Right renal pelvis (tissue), 4 donors: ENCODE measurements at places on chromosomes 4 and X.

- DNase-seq: no peak
Measured at GRCh38 chr4:152206646-152207377, 329.1 kb downstream of the FBXW7 start.

DNA sequence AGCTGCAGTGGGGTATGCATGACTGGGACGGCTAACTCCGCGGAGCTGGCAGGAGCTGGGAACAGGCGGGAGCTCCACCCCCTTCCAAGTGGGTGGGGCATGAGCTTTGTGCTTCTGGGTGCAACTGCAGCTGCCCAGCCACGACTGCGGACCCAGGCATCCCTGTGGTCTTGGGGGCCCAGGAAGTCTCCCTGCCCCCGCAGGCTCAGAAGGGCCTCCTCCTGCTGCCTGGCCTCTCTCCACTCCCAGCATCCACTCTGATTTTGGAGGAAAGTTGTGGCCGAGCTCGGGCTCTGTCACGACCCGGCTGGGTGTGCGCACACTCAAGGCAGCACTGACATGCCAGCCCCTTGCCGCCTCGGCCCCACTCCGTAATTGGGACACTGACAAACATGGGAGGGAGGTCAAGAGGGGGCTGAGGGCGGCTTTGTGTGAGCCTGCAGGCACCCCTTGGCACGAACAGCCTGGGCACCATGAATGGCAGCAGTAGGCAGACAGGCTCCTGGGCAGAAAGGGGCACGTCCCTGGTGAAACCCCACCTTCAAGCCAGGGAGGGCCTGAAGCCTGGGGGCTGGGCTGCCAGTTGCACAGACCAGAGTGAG, 822.6 kb downstream of the GLUD2 start:
- no peak for DNase-seq

GRCh38 chr4:99536271-99536670, 25.4 kb downstream of the C4orf17 start:
- no peak for DNase-seq

- DNase-seq: no peak
Measured at GRCh38 chr4:154928640-154929257, 147.7 kb downstream of the RBM46 start.

GRCh38 chr4:69874507-69874906, 14.6 kb upstream of the SULT1E1 start:
- DNase-seq: no peak

DNA sequence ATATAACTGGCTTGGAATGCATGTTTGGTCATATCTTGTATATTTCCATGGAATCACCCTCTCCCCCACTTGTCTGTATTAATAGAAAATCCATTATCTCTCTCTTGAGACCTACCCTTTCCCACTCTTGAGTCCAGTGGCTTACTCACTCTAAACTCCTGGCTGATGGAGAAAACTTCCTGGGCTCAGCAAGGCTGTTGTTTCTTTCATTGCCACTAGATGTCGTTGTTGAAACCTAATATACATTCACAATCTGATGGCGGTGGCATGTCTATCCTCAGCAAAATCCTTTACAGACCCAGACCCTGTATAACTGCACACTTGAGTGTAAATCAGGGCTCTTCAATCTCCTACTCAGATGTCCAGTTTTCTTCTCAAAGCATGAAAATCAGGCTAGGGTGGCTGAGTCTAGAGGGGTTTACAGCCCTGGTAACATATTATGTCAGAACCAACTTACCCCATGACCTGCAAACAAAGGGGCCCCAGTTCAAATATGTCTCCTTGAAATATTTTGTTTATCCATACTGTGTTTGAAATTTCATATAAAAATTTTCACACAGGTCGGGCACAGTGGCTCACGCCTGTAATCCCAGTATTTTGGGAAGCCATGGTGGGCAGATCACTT, 70.0 kb upstream of the FAM241A start:
- peak; percentile 3 for DNase-seq

DNA sequence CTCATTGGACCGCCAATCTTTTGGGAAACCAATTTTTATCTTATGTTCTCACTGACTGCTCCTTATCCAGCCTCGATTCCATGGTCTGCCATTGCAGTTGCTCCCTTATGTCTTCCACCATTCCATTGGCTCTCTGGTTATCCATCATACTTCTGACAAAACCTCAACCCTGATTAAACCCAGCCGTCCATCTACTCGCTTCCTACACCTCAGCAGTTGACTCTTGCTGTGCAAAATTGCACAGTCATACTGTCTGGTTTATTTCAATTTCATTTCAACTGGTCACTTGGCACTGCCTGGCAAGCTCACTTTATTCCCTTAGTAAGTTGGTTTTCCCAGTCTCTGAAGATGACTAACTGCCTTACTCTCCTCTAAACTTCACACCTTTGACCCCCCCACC, 26.2 kb downstream of the ARL9 start:
- no peak for DNase-seq

GRCh38 chr4:52748432-52748831, 2.8 kb downstream of the ERVMER34-1 start:
- DNase-seq: no peak

DNA sequence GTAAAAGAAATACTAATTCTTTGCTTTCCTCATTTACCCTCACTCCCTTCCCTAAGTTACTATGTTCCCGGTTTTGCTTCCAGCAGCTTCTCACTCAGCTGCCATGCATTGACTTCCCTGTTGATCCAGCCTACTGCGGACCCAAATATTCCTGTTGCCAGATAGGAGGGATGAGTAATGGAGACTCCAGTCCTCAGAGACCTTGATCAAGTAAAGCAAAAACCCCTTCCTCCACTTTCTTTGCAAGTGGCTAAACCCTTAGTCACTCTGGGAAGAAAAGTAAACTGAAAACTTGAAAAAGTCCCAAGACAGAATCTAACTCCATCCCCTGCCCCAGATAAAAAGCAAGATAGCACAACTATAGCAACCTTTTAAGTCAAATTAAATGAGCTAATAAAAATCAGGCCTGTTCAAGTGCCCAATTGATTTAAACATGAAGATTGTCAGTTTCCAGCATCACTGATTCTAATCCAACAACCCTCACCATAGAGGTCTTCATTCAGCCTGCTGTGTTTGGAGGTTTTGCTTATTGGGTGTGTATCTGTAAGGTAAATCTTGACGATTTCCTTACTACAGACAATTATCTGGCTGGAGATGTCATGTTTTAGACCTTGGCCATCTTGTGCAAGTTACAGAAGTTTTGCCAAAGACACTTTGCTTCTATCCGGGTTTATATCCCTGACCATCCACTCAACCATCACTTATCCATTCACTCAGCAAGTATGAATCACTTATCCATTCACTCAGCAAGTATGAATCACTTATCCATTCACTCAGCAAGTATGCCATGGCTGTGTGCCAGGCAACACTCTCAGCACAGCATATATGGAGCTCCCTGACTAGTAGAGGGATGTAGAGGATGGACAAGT, 17.6 kb downstream of the FGFBP1 start:
- DNase-seq: no peak

DNA sequence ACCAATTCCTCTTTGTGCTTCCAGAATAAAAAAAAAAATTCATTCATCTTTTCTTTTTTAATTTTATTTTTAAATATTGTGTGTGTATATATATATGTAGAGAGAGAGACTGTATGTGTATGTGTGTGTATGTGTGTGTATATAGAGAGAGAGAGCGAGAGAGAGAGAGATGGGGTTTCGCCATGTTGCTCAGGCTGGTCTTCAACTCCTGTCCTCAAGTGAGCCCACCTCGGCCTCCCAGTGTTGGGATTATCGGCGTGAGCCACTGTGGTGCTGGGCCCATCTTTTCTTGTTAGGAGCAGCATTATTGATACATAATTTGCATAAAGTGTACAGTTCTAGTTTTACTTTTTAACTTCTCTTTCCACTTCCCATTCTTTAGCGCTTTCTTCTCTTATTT, 33.6 kb downstream of the KDM6A start:
- no peak for DNase-seq

DNA sequence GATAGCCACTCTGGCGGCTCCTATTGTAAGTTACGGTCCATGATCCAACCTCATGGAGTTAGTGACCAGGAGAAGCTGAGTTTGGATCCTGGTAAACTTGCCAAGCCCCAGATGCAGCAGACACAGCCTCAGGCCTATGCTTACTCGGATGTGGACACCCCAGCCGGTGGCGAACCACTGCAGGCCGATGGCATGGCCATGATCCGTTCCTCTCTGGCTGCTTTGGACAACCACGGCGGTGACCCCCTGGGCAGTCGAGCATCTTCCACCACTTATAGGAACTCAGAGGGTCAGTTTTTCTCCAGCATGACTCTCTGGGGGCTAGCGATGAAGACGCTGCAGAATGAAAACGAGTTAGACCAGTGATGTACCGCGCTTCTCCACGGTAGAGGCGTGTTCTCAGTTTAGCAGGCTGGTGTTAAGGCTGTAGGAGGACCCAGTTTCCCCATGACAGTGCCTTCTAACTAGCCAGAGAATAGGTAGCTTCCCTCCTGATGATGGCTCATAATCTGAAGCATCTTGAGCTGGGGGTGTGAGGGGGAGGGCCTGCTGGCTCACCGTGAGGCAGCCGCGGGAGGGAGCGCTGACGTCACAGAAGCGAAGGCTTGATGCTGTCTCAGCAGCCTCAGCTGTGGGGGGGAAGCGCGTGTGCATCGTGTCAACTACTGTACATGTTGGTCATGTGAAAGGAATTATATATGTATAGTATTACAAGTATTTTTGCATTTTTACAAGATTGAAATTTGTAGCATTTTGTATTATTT, 31.1 kb downstream of the ZBTB49 start:
- no peak for DNase-seq

- no peak for DNase-seq
Measured at GRCh38 chr4:169167957-169168858, 102.5 kb downstream of the SH3RF1 start.

GRCh38 chrX:74343343-74344279, 39.6 kb downstream of the ZCCHC13 start:
- DNase-seq: peak; percentile 5

DNA sequence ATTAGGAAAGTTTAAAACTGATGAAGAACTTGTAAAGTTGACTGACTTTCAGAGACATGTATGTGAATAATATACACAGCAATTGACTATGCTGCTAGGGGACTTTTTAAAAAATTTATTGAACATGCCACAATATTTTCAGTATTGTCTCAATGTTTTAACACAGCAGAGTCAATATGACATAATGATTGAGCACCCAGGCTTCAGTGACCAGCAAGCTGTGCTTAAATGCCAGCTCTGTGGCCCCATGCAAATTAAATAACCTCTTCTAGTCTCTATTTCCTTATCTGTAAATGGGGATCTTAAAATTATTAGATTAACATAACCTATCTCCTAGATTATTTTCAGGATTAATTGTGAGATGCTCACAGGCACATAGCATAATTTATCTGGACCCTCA, 56.8 kb upstream of the TXK start:
- DNase-seq: no peak

DNA sequence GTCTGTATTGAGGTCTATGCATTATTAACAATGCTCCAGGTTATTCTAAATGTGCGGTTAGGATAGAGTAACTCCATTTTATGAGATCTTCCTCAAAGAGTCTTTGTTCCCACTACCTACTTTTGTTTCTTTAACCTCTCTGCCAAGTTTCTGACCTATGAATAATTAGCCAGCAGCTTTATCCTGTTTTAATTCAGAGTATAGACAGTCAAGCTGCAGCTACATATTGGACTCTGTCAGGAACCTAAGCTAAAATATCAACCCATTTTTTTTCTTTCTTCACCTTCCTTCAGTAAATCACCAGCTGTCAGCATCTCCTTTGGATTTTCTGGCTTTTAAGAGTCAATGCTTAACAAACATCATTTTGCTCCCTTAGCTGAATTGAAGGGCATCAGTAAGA, 72.3 kb downstream of the TMEM47 start:
- DNase-seq: no peak

GRCh38 chrX:26409636-26410035, 193.7 kb downstream of the MAGEB5 start:
- no peak for DNase-seq

DNA sequence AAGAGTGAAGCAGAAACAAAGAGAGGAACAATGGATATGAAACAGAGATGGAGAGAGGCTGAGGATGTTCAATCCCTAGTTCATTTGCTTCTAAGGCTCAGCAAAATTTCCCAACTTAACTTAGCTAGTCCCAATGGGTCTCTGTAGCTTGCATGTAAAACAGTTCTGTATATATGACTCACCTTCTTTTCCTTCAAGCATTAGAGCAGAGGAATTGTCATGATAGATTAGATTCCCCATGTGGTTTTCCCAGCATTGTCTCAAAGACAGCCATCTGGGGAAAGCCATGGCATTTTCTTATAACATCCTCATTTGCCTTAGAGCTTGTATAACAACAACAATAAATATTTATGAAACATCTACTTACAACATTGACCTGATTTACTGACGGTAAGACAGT, 93.9 kb upstream of the GATB start:
- DNase-seq: no peak

DNA sequence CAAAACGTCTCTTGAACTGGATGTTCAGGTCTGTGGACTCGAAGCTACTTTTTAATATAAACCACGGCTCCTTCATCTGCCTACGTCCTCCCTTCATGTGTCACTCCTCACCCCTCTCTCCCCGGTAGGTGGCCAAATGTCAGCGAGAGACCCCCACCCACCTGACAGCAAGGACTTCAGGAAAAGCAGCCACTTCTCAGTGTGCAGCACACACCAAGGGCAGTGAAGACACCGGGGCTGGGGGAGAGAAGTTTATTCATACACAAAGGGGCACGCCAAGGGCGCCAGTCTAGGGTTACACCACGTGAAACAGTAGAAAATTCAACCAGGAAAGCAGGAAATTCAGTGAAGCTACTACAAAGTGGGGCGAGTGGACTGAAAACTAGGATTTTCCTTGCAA, 181.2 kb downstream of the AFAP1 start:
- no peak for DNase-seq

DNA sequence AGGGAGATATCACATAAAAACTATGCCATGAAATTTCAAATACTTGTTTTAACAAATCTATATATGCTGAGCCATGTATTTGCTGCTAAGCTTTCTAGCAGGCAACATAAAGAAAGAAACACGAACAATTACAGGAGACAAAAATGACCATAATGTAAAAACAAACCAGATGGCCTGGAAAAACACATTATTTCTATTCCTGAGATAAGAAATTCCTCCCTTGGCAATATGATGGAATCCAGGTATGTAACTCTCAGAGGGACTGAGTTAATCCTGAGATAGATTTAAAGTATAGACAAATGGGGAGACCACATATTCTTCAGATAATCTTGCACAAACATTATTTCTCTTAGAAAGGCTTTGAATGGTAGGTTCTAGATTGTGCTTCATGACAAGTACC, 224.1 kb upstream of the MAB21L2 start:
- DNase-seq: no peak

- no peak for DNase-seq
Measured at GRCh38 chr4:158903472-158904043, 134.7 kb downstream of the FNIP2 start.

DNA sequence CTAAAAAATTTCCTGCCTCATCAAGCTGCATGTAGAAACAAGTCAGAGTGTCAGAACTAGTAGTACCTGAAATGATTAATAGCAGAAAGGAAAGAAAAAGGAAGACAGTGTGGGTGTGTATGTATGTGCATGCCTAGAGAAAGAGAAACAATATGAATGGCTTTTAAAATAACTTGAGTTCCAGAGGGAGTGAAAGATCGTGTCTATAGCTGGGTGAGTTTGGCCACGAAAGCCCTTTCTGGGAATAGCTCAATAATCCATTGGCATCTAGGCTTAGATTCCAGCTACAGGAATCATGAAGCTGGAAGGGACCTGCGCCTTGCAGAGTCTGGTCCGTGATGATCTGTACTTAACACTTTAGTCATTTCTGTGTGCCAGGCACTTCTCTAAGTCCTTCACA, 195.6 kb downstream of the RAPGEF2 start:
- no peak for DNase-seq

- DNase-seq: no peak
Measured at GRCh38 chr4:133152330-133152821, 3.3 kb downstream of the PCDH10 start.

GRCh38 chr4:3307891-3308575, 15.2 kb downstream of the RGS12 start:
- no peak for DNase-seq
